CD4-positive, alpha-beta T cell treated with Interleukin-15 for 4 hours (primary cell): ENCODE measurements at places on chromosomes 7 and 10.
A peak's percentile ranks its signal among the peaks of the same experiment; 100 is the strongest.

- DNase-seq, result no peak
Measured at GRCh38 chr10:29559996-29560395, 74.8 kb downstream of the SVIL start.

DNA sequence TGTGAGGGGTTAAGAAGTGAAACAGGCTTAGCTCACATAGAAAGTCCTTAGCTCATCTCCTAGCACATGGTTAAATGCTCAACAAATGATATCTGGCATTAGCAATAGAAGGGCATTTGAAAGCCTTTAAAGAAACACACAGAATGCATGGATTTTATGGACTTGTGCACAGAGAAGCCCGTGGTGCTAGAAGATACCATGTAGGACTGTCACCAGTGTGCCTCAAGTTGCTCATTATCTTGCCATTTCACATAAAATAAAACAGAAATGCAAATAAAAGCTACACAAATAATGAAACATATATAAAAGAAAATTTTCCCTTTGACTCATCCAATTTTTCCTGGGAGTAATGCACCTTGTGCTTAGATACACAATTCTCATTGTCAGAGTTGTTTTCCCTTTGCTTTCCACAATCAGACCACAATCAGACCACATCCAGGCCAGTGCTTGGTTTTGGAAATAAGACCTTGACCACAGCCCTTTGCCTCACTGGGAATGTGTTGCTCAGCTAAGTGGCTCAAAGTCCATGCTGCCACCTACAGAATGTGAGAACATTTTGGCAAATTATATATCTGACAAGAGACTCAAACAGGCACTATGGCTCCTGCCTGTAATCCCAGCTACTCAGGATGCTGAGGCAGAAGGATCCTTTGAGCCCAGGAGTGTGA is 9.5 kb upstream of the WDR11 start:
- no peak for DNase-seq

GRCh38 chr10:84563355-84563754 is 235.0 kb downstream of the CCSER2 start:
- DNase-seq, result no peak

GRCh38 chr7:103630318-103630717 is 184.3 kb upstream of the SLC26A5 start:
- no peak for DNase-seq

DNA sequence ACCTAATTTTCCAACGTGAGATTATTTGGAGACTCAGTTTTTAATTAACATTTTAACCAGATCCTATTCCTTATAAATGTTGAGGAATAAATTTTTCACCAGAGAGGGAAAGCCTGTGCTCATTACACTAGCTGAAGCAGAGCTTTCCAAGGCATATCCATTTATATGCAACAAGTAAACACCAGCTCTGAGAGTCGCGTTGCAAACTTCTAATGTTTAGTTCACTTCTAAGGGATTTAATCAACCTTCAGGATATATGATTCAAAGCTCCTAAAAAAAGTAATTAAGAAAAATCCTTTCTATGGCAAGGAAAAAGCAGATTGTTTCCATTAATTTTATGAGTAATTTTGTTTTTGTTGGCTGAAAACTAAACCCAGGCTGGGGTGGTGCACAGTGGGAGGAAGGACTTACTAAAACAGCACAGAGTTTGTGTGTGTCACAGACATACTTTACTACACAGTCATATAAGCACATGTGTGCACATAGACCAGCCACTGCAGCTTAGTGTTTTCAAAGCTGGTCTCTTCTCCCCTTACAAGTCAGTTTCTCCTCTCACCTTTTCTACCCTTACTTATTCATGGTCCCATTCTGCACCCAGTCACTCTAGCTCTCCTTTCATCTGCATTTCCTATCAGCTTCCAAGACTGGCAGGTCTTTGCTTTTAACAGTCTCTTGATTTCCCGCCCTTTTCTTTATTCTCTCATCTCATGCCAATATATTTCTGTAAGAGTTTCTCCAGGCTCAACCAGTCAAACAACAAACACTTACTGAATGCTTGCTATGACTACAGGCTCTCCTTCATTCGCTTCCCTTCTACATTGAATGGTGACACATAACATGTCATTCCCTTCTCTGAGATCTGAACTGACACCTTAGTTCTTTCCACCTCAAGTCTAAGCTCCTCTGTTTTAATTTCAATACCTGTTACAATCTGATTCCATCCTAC is 81.1 kb upstream of the FZD1 start:
- no peak for DNase-seq

GRCh38 chr7:141014524-141015395 is at the start of gene MRPS33:
Gene MRPS33, minus strand, starts transcription at chr7:141014952. Its CDS starts 4,319 bp downstream, at chr7:141010633.
- peak; percentile 96 for DNase-seq

DNA sequence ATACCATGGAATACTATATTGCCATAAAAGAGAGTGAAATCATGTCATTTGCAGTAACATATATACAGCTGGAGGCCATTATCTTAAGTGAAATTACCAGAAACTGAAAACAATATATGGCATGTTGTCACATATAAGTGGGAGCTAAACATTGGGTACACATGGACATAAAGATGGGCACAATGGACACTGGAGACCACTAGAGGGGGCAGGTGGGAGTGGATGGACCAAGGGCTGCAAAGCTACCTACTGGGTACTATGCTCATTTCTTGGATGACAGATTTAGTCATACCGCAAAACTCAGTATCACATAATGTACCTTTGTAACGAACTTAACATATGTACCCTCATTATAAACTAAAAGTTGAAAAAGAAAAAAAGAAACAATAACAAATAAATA is 1167.6 kb downstream of the NXPH1 start:
- no peak for DNase-seq

DNA sequence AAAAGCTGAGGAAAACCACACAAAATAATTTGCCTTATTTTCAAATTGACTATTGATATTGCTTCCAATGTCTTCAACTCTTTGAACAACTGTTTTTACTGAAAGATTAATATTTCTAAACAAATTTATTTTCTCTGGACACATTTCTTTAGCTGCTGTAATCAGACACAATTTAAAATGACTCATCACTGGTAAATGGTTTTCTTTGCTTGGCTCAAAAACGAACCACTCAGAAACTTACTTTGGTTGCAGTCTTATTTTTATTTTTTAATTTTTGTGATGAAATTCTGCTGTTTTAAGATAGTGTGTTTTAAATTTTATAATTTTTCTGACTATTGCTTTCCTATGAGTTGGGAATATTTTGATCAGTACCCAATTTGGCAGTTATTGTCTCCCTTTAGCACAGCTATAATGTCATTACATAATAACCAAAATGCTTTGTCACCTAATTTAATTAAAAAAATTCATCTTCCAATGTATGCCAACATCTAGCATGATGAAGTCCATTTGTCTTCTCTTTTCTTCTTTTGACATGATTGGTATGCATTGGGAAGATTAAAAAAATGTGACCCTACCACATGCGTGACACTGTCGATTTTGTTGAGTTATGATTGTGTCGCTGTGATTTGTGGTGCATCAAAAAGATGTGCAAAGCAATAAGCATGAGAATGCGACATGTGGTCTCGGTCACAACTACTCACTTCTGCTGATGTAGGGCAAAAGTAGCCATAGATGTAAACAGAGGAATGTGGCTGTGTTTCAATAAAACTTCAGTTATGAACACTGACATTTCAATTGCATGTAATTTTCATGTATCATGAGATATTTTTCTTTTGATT is 222.3 kb downstream of the SUGCT start:
- no peak for DNase-seq

- no peak for DNase-seq
Measured at GRCh38 chr7:147153571-147153970, 1037.0 kb downstream of the CNTNAP2 start.

- DNase-seq, result no peak
Measured at GRCh38 chr7:105816954-105817615, 59.3 kb downstream of the ATXN7L1 start.

DNA sequence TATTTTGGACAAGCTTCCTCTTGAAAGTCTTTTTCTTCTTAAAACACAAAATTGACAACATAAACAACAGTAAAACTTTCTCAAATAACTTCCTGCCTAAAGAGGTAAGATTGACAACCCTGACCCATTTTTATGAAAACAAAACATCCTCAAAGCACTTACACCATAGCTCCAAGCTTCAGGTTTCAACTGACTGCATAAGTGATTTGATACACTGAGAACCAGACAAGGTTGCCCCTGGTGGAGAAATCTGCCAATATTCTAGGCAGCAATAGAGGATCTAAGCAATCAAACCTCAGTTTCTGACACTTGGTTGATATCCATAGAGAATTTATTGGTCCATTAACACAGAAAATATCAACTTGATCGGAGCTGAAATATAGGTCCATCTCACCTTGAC is 147.8 kb downstream of the ELAPOR2 start:
- no peak for DNase-seq

- no peak for DNase-seq
Measured at GRCh38 chr10:128781637-128782036, 655.4 kb upstream of the MKI67 start.

- no peak for DNase-seq
Measured at GRCh38 chr10:22560096-22560912, 154.1 kb downstream of the PIP4K2A start.

DNA sequence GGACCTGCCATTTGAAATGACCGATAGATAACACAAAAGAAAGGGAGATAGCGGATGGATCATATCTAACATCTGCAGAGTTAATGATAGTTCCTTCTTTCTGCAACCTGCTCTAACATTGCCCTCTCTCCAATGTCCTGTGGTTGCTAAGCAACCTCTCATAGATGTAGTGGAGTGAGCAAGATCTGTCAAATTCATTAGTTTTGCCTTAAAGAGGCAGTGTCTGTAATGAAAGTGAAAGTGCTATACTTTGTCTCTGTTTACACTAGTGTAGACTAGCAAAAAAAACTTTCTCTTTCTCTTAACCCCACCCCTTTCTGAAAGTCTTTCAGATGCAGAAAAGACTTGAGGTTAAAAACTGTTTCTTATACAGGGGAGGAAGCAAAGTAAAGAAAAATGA is 1196.9 kb downstream of the SORCS3 start:
- DNase-seq, result peak; percentile 37

GRCh38 chr10:121438333-121438732 is 159.9 kb downstream of the FGFR2 start:
- no peak for DNase-seq

GRCh38 chr10:3372281-3372680 is 199.7 kb upstream of the PITRM1 start:
- DNase-seq, result no peak

GRCh38 chr7:155236386-155236785 is 61.3 kb upstream of the INSIG1 start:
- DNase-seq, result no peak

DNA sequence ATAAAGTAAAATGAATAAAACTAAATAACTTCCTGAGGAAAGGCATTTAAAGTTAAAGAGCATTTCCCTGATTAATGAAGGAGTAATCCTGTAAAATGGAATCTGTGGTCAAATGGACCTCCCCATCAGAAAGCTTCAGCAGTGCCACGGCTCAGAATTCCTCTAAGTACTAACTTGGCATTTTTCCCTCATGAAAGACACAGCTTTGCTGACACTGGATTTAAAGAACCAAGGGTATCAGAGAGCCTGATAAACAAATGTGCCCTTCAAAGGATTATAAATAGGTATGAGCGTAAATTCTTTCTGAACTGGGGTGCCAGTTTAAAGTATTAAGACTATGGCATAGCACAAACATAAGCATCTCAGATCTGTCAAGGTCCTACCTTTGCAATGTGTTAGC is 24.2 kb upstream of the RNF148 start:
- no peak for DNase-seq
